ENCODE measurements at places on chromosomes 2 and 18.

DNA sequence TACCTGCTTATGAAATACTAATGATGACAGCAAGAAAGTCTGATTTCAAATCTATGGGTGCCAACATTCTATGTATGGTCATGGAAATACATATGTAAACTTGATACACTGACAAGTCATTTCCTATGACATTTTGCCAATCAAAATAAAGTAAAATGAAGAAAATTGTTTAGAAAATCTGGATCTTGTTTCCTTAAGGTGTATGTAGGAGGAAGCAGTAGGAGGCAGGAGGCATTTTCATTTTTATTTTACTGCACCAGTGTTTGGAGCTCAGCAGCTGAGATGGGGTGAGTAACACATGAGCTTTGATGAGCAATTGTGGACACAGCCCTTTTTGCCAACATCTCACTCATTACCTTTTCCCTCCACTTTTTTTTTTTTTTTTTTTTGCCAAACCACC lies 167.0 kb downstream of the AFF3 start:
- no peak for DNase-seq

DNA sequence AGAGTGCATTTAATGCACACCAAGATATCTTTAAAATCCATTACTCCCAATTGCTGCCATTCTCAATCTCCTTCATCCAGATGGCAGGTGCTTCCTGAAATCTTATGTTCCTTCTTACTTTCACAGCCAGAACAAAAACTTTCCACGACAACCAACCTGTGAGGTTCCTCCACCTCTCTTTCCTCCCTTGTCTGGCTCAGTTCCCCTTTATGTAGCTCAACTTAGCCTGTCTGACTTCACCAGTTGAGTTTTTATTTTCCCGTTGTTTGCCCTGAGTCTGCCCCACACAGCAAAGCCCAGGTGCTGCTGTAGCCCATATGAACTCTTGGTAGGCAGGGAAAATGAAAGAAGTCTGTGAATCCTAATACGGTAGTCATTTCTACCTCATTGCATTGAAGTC lies 112.5 kb downstream of the MREG start:
- no peak for DNase-seq

- DNase-seq = no peak
Observed at GRCh38 chr2:153047220-153047619, 328.8 kb downstream of the ARL6IP6 start.

- no peak for DNase-seq
Observed at GRCh38 chr2:29392774-29393173, 277.6 kb downstream of the CLIP4 start.

DNA sequence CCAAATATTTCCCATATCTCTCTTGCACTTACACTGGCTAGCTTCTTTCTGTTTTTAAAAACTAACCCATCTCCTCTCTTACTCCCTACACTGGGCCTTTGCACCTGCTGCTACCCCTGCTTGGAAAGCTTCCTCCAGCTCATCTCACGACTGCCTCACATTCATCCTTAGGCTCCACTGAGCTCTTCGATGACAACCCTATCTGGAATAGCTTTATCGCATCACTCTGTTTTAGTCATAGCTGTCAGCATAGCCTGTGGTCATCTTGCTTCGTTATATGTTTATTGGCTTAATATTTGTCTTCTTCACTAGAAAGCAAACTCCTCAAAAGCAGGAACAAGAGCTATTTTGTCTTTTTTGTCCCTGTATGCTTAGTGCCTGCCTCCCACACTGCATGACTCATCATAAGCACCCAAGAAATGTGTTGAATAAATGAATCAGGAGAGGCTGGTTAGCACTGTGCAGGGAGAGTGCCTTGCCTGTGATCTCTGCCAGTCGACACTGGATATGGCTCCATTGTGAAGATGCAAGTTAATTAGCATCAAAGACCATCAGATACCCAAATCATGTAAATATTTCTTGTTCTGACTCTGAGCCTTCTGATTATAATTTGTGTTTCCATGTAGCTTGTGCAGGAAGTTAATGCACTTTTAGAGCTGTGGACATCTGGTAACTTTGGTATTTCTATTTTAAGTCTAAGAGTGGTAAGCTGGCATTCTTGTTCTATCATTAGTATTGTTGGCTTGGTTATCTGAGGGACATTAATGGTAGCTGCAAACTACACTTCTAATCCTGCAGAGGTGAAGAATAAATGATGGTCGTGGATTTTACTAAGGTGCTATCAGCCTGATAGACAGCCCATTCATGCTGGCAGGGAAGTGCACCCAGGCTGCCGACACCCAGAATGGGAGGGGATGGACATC lies 10.3 kb upstream of the DYTN start:
- DNase-seq = no peak

- no peak for DNase-seq
Observed at GRCh38 chr2:129367107-129367506, 612.4 kb upstream of the RAB6C start.

- DNase-seq = no peak
Observed at GRCh38 chr2:126496493-126496892, 159.5 kb upstream of the GYPC start.

DNA sequence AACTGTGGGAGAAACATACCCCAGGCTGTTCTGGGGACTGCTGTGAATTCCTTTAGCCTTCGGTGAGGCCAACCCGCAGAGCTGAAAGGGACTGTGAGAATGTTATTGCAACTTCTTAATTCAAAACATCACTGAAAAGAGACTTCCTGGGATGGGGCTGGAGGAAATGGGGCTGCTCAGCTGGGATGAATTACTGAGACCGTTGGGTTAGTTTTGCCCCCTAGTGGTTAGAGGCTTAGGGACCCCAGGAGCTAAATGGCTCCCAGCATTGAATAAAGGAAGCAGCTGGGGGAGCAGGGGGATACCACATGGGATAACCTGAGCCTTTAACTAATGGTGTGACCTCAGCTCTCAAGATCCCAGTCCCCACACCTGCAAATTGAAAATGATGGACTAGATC lies 941.1 kb upstream of the FANCL start:
- DNase-seq = no peak

DNA sequence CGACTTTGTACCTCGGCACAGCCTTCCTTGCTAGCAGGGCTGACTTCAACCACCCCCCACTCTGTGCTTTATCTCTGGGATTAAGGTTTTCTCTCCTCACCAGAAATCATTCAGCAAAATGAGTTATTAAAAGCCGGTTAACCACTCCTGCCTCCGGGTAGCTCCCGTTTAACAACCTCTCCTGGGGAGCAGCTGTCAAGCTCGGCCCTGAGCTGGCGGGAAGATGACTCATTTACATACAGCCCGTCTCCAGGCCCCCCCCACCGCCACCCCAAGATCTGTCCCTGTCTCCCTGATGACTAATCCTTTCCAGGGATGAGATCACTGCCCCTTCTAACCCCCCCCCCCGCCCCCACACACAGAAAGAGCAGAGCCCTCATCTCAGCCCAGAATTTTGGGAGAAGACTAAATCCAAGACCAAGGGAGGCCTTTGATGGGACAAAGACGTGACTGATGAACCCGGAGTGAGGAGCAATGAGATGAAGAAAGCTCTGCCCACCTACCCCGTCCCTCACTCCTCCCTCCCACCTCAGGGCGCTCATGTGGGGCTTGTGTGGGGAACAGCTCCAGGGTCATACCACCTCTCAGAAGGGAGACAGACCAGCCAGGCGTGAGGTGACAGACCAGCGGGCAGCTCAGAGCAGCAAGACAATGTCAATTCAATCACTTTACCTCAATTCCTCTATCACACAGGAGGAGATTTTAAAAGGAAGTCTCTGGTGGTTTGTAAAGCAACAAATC lies 131.4 kb downstream of the MSH2 start:
- DNase-seq = no peak

DNA sequence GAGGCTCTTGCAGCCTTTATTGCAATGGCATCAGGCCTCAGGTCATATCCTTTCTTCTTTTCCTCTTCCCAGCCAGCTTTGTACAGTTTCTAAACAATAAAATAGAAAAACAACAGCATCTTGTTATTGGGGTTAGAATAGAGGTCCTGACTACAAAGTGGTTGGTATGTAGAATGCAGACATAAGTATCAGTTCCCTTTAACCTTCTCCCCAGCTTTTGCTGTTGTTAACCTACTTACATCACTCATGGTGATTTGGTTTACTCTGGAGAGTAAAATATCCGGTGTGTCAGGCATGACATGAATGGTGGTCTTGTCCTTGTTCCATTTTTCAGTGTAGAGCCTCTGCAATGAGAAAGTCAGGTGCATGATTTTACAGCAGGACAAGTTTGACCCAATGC lies 69.8 kb downstream of the NEB start:
- DNase-seq = no peak

DNA sequence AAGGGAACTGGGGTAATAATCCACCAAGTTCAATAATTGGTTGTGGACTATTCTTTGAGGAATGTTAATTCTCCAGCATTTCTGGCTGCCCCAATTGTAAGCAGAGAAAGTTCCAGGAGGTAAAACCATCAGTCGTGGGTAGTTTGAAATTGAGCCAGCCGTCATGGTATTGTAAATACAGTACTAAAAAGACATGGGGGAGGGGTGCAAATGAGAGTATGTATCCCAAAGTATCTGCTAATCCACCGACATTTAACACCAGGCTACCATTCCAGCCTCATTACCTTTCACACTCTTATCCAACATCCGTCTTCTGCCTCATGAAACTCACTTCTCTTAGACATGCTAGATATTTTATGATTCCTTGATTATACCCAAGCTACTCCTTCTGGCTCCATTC lies 507.9 kb downstream of the ERBB4 start:
- DNase-seq = no peak

DNA sequence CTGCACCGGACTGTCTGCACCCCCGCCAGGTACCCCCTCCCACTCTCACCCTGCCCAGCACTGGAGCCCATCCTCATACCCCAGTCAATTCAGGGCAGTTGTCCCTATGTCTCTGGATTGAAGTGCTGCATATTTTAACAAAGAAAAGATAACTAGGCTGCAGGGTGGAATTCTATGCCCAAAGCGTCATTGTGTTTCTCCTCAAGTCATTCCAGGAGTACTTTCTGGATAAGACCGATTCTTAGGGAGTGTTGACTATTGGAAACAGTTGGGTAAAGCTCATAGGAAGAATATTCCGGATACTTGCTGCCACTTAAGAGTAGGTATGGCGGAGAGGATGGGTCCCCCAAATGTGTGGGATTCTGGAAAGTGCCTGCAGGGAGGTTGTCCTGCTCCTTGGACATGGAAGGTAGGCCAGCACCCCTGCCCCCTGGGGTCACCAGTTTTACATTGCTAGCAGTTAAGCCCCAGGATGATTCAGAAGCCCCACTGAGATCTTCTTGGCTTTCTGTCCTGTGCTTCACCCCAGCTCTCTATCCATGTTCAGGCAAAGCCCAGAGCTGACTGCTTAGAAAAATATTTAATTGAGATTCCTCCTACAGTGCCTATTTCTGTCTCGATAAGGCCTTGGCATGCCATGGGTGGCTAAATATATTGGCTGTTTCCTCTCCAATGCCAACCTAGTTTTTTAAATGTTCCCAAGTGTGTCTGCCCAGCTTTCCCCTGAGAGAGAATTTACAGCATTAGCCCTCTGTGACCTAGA lies 48.2 kb downstream of the RPL37A start:
- DNase-seq = no peak

DNA sequence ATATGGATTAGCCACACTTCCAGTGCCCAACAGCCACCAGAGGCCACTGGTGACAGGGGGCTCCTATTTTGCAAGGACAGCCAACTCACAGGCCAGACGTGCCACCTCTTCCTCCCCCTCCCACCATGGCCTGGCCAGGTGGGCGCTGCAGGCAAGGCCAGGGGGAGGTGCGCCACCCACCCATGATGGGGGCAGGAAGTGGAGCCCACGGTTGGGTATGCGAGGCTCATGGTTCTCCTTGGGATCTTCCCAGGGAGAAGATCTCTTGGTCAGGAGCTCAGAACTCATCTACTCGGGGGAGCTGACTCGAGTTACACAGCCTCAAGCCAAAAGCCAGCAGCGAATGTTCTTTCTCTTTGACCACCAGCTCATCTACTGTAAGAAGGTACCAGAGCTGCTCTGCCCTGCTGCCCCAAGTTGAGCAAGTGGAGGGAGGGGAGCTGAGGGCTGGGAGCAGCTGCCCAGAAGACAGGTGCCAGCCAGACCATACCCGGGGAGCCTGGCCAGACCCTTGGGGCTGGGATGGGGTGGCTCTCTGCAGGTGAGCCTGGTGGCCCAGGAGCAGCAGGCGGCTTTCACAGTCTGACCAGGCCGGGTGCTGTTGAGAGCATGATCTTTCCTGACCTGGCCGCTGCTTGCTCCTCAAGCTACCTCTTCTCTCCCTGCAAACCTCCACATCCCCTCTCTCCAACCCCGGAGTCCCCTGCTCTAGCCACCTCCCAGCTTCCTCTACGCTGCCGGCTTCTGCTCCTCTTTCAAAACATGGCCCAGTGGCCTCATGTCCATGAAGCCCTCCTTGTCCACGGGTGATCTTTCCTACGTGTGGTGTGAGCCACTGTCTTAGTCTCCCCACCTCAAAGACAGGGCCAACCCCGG lies 49.8 kb downstream of the FAM168B start:
- no peak for DNase-seq

GRCh38 chr2:222730366-222730999 lies 59.0 kb downstream of the MOGAT1 start:
- DNase-seq = no peak

All from activated CD4-positive, alpha-beta T cell treated with anti-CD3 and anti-CD28 coated beads, Interleukin-2, amount 50 U/mL, for 4 hours (primary cell).